Astrocyte (in vitro differentiated cells and primary cell): ENCODE measurements at places on chromosomes 12 and 14.

DNA sequence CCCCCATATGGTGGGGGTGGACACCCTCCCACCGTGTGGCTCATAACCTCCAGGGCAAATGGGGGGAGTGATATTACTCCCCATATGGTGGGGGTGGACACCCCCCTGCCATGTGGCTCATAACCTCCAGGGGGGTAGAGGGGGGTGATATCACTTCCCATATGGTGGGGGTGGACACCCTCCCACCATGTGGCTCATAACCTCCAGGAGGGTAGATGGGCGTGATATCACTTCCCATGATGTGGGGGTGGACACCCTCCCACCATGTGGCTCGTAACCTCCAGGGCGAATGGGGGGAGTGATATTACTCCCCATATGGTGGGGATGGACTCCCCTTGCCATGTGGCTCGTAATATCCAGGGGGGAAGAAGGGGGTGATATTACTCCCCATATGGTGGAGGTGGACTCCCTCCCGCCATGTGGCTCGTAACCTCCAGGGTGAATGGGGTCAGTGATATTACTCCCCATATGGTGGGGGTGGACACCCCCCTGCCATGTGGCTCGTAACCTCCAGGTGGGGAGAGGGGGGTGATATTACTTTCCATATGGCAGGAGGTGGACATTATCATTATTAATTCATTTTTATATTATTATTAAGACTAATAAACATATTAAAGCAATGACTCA is 51.2 kb upstream of the OXA1L start:
- no peak for DNase-seq
- peaks cover 16% of the 10 kb centered on the region for H3K27me3 ChIP-seq
- H3K36me3 ChIP-seq: no peaks in the 10 kb centered on the region
- H3K4me3 ChIP-seq: no peak overlapping the region

DNA sequence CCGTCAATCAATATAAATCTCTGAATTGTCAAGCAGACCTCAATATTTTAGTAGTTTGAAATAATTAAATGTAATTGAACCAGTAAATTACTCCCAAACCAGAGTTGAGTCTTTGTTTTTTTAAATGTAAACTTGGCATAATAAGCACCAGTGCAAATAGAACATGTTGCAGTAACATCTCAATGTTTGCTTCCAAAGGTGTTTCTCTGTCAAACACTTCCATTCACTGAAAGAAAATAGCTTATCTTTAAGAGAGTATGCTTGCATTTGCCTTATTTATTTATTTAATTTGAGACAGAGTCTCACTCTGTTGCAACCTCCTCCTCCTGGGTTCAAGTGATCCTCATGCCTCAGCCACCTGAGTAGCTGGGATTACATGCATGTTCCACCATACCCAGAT is 39.9 kb upstream of the EGLN3 start:
- no peak overlapping the region for H3K27ac ChIP-seq
- peaks cover 16% of the 10 kb centered on the region for H3K4me1 ChIP-seq
- H3K36me3 ChIP-seq: no peaks in the 10 kb centered on the region
- no peaks in the 10 kb centered on the region for H3K27me3 ChIP-seq

GRCh38 chr14:86357119-86357518 is 827.2 kb downstream of the FLRT2 start:
- no peak overlapping the region for H3K27ac ChIP-seq
- no peaks in the 10 kb centered on the region for H3K27me3 ChIP-seq
- H3K36me3 ChIP-seq: no peaks in the 10 kb centered on the region
- no peak for DNase-seq
- no peaks in the 10 kb centered on the region for H3K4me1 ChIP-seq

GRCh38 chr12:100951756-100952155 is 157.2 kb downstream of the ANO4 start:
- no peak overlapping the region for H3K4me3 ChIP-seq
- H3K36me3 ChIP-seq: no peaks in the 10 kb centered on the region
- no peak for DNase-seq
- no peak overlapping the region for H3K27ac ChIP-seq
- H3K27me3 ChIP-seq: no peaks in the 10 kb centered on the region

- peaks cover 34% of the 10 kb centered on the region for H3K36me3 ChIP-seq
- H3K4me3 ChIP-seq: no peak overlapping the region
- no peaks in the 10 kb centered on the region for H3K27me3 ChIP-seq
- no peak for DNase-seq
- no peak overlapping the region for H3K27ac ChIP-seq
- peaks cover 5% of the 10 kb centered on the region for H3K4me1 ChIP-seq
Measured at GRCh38 chr14:94045101-94045500, 19.0 kb downstream of the OTUB2 start.

DNA sequence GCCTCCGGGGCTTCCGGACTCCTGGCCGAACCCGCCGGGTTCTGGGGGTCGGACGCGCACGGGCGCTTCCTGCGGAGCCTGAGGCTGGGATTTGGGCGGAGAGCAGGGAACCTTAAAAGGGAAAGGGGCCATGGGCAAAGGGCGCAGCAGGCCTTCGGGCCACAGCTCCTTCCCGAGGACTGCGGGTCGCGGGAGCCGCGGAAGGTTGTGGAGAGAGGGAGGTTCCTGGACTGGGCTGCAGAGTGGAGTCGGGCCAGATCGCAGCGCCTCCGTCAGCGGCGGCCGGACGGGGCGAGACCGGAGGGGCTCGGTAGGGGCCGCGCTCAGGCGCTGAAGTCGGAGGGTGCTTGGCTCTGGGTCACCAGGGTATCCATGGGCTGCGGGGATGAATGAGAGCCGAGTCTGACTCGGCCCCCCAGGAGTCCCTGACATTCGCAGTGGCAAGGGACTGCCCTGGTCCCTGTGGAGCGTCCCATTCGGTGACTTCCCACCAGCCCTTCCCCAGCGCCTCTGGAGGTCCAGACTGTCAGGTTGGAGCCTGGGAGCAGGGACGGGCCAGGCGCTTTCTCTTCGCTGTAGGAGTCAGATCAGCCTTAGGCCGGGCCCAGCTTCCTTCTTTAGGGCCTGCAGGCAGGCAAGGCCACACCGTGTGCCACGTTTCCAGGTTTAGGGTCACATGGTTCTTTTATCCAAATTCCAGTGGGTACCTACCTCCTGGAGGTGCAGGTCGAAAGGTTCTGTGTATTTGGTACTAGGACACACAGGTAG is 938 bp upstream of the SLC25A29 start:
- H3K4me1 ChIP-seq: peaks cover 18% of the 10 kb centered on the region
- no peaks in the 10 kb centered on the region for H3K27me3 ChIP-seq
- H3K4me3 ChIP-seq: peak overlapping the region; percentile 78
- no peak for DNase-seq
- peak overlapping the region; percentile 53 for H3K27ac ChIP-seq
- H3K36me3 ChIP-seq: no peaks in the 10 kb centered on the region
